ENCODE measurements at places on chromosomes 5 and 9.

DNA sequence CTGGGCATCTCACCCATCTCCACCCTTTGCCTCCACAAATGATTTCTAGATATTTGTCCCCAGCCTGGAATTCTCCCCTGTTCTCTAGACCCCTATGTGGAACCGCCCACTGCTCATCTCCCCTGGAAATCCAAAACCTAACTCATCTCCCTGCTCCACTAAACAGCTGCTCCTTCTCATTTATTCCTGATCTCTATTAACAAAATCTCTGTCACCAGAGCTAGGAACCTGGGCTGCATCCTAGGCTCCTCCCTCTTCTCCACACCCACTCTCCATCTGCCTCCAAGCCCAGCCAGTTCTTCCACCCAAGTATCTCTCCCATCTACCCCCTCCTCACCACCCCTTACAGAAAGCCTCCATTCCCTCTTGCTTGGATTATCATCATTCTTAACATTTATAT is 24.0 kb upstream of the SYNPO start:
- no peak for DNase-seq

DNA sequence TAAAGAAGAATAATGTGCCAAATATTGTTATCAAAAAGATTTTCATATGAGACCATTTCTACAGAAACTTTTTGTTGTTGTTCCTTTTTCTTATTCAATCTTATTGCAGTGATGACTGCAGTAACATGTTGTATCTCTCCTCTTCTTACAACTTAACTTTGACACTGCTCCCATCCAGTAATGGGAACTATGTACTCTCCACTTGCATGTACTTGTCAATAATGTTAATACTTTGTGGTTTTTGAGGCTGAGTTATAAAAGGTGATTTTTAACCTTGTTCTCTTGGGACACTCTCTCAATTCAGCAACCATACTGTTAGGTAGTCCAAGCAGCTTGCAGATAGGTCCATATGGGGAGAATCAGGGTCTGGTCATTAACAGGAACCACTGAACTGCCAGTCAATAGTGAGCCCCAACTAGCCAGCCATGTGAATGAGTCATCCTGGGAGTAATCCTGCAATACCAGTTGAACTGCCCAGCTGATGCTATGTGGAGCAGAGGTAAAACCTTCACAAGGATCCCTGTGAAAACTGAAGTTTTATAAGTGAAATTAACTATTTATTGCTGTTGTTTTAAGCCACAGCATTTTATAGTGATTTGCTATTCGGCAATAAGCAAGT is 199.6 kb upstream of the DAB2 start:
- no peak for DNase-seq

- DNase-seq: no peak
Measured at GRCh38 chr5:59097116-59097515, 514.2 kb downstream of the RAB3C start.

DNA sequence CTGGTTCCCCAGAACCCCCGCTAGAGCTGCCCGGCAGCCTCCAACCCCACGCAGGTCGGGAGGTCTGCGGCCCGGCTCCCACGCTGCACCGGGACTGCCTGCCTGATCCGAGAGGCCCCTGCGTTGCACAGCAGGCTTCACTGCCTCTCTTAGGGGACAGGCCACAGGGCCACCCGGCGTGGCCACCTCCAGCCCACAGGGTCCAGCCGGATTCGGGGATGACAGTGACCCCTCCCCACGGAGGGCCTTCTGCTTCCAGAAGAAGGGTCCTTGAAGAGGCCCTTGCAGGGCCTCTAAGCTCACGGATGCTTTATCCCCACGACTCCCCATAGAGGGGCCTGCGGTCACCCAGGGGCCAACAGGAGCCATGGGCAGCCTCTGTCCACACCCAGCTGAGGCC is 66.1 kb upstream of the PPP1R26 start:
- no peak for DNase-seq

DNA sequence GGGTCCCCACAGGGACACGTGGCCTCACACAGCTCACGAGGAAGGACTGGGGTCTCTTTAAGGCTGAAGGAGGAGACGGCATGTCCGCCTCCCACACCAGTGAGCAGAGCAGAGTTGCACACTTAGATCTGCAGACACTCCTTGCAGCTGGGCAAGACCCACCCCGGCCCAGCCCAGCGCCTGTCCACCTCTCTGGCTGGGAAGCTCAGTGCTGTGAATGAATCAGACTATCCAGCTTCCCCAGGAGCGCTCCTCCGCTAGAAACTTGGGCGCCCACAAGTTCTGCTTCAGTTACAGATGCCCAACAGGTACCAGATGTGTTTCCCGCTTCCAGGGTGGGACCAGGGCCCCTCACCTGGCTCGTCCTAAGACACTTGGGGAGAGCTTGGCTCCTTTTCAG is 78.9 kb downstream of the NSUN2 start:
- DNase-seq: no peak

GRCh38 chr9:18997151-18997550 is 35.9 kb downstream of the SAXO1 start:
- DNase-seq: no peak

DNA sequence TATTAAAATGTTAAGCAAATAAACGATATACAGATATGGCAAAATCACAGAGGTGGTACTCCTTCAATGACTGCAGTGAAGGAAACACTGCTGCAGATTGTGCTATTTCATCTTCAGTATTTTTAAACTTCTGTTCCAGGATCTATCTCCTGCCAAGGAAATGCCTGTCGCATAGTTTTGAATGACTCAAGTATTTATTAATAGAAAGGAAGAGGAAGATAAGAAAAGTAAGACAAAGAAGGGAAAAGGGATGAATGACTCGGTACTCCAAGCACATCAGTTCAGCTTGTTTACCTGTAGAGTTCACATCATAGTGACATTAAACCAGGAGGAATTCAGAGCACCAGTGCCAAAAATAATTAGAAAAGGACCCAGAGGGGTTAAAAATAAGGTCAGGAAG is 5.1 kb upstream of the GPX8 start:
- no peak for DNase-seq

DNA sequence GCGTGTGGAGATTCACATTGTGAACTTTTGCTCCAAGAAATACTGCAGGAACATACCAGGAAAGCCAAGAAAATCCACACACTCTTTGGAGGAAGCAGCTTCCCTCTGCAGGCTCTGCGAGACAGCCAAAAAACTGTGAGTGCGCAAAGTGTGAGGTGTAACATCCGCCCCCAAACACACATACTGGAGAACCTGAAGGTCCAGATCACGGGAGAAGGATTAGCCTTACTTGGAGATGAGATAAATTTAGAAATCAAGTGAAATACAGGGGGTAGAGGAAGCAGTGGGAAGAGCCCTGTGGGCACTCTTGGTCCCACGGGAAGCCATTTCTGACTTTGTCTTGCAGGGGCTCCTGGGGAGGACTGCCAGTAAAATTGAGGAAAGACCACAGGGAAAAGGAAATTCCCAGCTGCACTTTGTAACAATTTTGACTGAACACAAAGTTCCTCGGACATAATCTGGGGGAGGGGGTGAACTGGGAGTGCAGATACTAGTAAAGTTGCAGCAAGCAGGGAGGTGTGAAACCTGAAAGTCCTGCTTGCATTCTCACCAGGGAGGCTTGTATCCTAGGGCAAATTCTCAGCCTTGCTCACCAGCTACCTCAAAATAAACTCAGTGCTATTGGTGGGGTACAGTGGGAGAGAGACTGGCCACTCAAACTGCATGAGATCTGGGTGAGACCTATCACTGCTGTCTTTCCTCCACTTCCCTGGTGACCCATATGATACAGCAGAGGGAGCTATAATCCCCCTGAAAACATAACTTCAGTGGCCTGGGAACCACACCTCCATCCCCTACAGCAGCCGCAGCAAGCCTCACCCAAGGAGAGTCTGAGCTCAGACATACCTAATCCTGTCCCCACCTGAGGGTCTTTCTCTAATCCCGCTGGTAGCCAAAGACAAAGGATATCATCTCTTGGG is 109.1 kb downstream of the ALDH1A1 start:
- DNase-seq: no peak

DNA sequence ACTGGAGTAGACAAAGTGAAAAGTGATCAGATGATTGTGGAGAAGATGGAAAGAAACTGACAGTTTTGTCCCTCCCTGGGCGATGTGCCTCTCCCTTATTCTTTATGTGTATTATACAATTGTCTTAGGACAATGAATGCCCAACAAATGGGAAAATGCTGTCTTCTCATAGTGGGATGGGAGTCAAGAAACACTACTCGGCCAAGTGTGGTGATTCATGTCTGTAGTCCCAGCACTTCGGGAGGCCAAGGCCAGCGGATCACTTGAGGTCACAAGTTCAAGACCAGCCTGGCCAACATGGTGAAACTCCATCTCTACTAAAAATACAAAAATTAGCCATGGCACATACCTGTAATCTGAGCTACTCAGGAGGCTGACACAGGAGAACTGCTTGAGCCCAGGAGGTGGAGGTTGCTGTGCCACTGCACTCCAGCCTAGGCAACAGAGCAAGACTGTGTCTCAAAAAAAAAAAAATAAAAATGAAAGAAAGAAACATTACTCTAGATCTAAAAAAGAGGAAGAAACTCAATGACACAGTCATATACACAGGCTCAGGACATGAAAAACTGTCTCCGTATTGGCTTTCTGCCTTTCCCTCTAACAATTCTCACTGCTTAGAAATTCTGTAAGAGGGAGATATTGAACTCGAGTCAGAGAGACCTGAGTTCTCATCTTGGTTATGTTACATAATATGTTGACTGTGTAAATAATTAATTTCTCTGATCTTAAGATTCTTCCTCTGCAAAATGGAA is 67.9 kb upstream of the TARS1 start:
- no peak for DNase-seq

- DNase-seq: no peak
Measured at GRCh38 chr5:115374057-115374775, 77.8 kb upstream of the CCDC112 start.

- DNase-seq: no peak
Measured at GRCh38 chr9:112176524-112176923, 1.4 kb upstream of the SUSD1 start.
